Mucosa of descending colon (tissue), 3 donors: ENCODE measurements at places on chromosomes 4 and X.

- no peak for DNase-seq
These were observed 542.4 kb upstream of the ARX start for GRCh38 chrX:25558137-25558536.

GRCh38 chr4:111792632-111793031 is 352.6 kb upstream of the FAM241A start:
- no peak for DNase-seq

GRCh38 chr4:125527681-125528080 is 212.9 kb downstream of the FAT4 start:
- DNase-seq = no peak

DNA sequence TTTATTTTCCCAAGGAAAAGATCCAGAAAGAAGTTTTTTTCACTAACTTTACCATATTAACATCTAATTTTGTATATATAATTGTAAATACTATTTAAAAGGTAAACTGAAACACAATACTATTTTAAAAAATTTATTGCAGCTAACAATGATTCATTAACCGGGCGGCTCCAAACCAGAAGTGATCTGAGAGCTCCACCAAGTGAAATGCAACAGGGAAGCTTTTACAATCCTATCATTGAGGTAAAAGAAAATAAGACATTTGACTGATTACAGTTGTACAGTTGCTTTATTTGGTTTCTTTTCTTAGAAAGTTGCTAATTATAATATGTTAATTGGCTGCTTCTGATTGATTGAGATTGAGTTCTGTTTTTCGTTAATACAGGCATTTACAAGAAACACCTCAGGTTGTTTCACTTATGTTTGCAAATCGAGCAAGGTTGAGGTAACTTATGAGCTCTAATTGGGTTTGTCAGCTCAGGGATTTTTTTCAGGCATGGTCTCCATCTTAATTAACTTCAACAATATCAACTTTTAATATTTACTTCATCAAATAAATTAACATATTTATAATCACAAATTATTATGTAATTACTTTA is 220.2 kb upstream of the UGT8 start:
- no peak for DNase-seq

DNA sequence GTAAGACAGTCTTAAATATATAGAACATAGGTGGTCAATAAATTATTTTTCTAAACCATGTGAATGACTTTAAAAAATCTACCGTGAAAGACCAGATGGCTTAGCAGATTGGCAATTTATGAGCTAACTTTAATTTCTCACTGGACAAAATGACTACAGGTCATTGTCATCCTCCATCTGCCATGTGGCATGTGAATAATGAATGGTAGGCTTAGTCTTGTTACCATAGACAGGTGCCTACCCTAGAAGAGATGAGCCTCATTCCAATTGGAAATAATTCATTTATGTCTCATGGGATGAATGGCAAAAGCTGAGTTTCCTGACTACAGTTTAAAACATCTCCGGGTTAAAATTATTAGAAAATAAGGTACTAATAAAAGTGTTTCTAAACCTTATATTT is 1043.3 kb downstream of the FAT4 start:
- DNase-seq = no peak

- DNase-seq = no peak
These were observed 18.0 kb upstream of the TBC1D14 start for GRCh38 chr4:6891436-6892170.

DNA sequence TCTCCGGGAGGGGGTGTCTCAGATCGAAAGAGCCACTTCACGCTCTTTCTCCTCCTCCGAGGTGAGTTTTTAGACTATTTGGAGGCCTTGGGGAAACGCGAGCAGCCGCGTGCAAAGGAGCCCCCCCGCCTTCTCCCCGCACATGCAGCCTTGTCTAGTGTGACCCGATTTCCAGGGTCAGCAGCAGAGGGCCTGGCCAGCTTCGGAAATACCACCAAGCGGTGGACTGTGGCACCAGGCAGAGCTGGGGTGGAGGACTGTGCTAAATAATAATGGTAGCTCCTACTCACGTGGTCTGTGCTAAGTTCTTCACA is 79.3 kb upstream of the BCOR start:
- peak; percentile 61 for DNase-seq

DNA sequence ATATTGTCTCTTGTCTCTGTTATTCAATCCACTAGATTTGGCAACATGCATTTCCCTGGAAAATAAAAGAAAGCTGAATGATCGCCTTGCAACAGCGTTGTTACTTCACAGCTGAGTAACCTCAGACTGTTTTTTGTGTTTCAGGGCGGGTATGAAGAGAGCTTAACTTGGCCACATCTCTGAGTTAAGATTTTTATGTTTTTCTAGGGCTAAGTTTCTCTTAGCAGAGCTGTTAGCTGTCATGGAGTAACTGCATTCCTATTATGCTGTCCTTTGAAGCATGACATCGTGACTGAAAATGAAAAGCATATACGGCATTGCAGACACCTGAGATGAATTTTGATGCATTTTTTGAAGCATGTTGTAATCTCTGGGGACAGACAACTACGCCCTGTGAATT is 1798.9 kb downstream of the PCDH7 start:
- no peak for DNase-seq
